NCI-H1436 treated with DMSO at 0.1 percent for 48 hours (cell line): ENCODE measurements at places on chromosomes 2 and 18.

DNA sequence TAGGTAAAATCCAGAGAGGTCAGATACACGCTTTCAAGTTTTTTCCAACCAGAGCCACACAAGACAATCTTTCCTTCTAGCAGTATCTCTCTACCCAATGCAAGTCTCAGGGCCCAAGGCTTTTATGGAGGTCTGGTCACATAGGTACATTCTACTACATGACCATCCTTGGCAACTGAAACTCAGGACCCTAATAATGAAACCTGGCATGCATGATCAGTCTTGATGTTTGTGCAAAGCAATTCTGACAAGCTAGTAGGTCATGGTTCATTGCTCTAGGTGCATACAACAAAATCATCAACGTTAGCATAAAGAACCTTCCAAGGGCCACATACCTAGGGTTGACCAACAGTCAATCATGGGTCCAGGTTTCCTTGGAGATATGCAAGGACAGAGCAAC, 33.2 kb upstream of the CCDC88A start:
- DNase-seq: no peak

DNA sequence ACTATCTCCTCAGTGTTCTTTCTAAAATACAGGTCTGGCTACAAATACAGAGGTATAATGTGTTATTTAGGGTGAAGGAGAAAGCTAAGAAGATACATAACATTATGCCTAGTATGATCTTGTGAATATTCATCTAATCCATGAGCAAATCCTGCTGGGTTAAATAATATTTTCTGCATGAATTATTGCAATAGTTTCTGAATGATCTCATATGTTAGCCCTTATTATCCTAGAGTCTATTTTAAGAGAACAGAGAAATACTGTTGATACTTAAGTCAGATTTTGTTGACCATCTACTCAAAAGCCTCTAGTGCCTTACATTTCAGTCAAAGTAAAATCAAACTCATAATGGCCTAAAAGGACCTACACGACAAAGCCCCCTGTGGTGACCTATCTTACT, 382.3 kb downstream of the FIGN start:
- no peak for DNase-seq

DNA sequence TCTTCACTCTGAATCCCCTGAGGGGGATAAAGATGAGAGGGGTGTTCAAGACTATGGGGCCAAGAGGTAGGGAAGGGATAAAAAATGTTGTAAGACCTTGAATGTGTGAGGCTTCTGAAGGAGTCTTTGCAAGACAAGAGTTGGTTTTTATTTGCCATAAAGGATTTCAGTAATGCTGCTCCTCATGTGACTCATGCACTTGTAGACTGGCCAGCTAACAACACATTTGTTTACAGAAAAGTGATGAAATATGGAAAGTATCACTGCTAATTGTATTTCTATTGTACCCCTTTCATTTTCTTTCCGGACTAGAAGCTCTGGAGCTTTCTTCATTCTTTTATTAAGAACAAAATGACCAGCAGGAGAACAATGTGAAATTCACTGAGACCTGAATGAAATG, 782.1 kb downstream of the EPHA4 start:
- DNase-seq: no peak

GRCh38 chr2:146415291-146415690, 1429.5 kb upstream of the ACVR2A start:
- DNase-seq: peak; percentile 75
